ENCODE measurements at places on chromosomes 13 and 19. TPM values are rescaled to one million over a fixed set of nuclear protein-coding genes. Genes with fewer than 3 reads are reported as not detected.

Gene ZNF560
- not detected for total RNA-seq

- H3K4me1 ChIP-seq, result peaks cover 4% of the 10 kb centered on the region
- H3K36me3 ChIP-seq, result no peaks in the 10 kb centered on the region
- H3K27ac ChIP-seq, result no peak overlapping the region
- H3K4me3 ChIP-seq, result no peak overlapping the region
- no peaks in the 10 kb centered on the region for H3K27me3 ChIP-seq
- DNase-seq, result no peak
These were observed 92.7 kb downstream of the AKAP11 start for GRCh38 chr13:42364613-42365000.

GRCh38 chr13:73189362-73189761 lies 130.6 kb downstream of the KLF5 start:
- H3K36me3 ChIP-seq, result peaks cover 7% of the 10 kb centered on the region
- H3K4me3 ChIP-seq, result no peak overlapping the region
- no peaks in the 10 kb centered on the region for H3K27me3 ChIP-seq
- H3K27ac ChIP-seq, result no peak overlapping the region
- no peak for DNase-seq

- H3K4me1 ChIP-seq, result no peaks in the 10 kb centered on the region
- H3K4me3 ChIP-seq, result no peak overlapping the region
- no peak overlapping the region for H3K27ac ChIP-seq
- no peak for DNase-seq
- H3K36me3 ChIP-seq, result peaks cover 48% of the 10 kb centered on the region
These were observed 142.4 kb downstream of the MYCBP2 start for GRCh38 chr13:77184455-77184854.

Gene MIA
- 1.7 TPM for total RNA-seq

GRCh38 chr19:47863514-47863936 lies 4.5 kb downstream of the TPRX2 start:
- H3K27ac ChIP-seq, result peak overlapping the region; percentile 52
- H3K4me1 ChIP-seq, result peaks cover 6% of the 10 kb centered on the region
- peak overlapping the region; percentile 10 for H3K4me3 ChIP-seq
- H3K27me3 ChIP-seq, result peaks cover 3% of the 10 kb centered on the region
- DNase-seq, result peak; percentile 95

DNA sequence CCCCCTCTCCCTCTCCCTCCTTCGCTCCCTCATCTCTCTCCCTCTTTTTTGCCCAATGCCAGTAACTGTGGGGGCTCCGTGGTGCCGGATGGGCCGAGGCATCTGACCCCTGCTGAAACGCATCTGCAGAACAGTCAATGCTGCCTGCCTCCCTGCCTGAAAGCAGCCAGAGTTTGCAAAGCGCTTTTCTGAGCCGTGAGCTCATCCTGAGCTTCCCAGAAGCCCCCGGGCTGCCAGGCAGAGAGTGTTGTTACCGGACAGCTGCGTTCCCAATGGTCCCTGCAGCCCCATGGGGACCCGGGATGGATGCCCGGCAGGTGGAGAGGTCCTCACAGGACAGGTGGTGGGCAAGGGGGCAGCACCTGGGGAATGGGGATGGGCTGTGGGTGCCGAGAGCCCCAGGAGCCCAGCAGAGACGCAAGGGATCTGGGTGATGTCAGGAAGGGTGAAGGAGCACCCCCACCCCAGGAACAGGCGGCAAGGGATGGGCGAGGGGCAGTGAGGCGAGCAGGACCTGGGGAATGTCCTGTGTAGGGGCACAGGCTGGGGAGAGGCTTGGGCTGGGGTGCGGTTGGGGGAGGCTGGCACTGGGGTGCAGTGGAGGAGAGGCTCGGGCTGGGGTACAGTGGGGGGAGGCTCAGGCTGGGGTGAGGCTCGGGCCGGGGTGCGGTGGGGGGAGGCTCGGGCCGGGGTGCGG lies 33.0 kb downstream of the GPX4 start:
- DNase-seq, result no peak
- no peaks in the 10 kb centered on the region for H3K4me1 ChIP-seq
- H3K36me3 ChIP-seq, result peaks cover 8% of the 10 kb centered on the region
- peak overlapping the region; percentile 44 for H3K27ac ChIP-seq

GRCh38 chr19:38917921-38918491 lies 6.0 kb upstream of the CCER2 start:
- DNase-seq, result no peak
- no peaks in the 10 kb centered on the region for H3K27me3 ChIP-seq
- peaks cover 3% of the 10 kb centered on the region for H3K4me1 ChIP-seq
- H3K4me3 ChIP-seq, result no peak overlapping the region
- H3K36me3 ChIP-seq, result peaks cover 10% of the 10 kb centered on the region

GRCh38 chr13:91652404-91653301 lies 254.2 kb downstream of the GPC5 start:
- no peak overlapping the region for H3K27ac ChIP-seq
- H3K4me1 ChIP-seq, result no peaks in the 10 kb centered on the region
- no peak overlapping the region for H3K4me3 ChIP-seq
- H3K36me3 ChIP-seq, result no peaks in the 10 kb centered on the region

Gene NXNL1
- not detected for total RNA-seq

GRCh38 chr13:98706446-98707110 lies 45.9 kb downstream of the SLC15A1 start:
- no peak overlapping the region for H3K4me3 ChIP-seq
- H3K4me1 ChIP-seq, result no peaks in the 10 kb centered on the region
- no peaks in the 10 kb centered on the region for H3K36me3 ChIP-seq
- DNase-seq, result no peak
- peaks cover 3% of the 10 kb centered on the region for H3K27me3 ChIP-seq

GRCh38 chr19:4609878-4610511 lies 29.3 kb upstream of the TNFAIP8L1 start:
- no peak overlapping the region for H3K4me3 ChIP-seq
- H3K27me3 ChIP-seq, result peaks cover 17% of the 10 kb centered on the region
- H3K4me1 ChIP-seq, result no peaks in the 10 kb centered on the region
- H3K36me3 ChIP-seq, result no peaks in the 10 kb centered on the region
- H3K27ac ChIP-seq, result no peak overlapping the region

GRCh38 chr13:49812812-49813211 lies 20.3 kb upstream of the KPNA3 start:
- H3K27ac ChIP-seq, result no peak overlapping the region
- H3K4me3 ChIP-seq, result no peak overlapping the region

Gene PTPRS
- total RNA-seq, result 73.3 TPM

GRCh38 chr19:17855280-17856152 lies 4.2 kb upstream of the RPL18A start:
- DNase-seq, result peak; percentile 89
- peaks cover 6% of the 10 kb centered on the region for H3K27me3 ChIP-seq
- peaks cover 15% of the 10 kb centered on the region for H3K4me1 ChIP-seq
- peak overlapping the region; percentile 55 for H3K27ac ChIP-seq
- peaks cover 10% of the 10 kb centered on the region for H3K36me3 ChIP-seq

- no peak overlapping the region for H3K27ac ChIP-seq
- H3K4me3 ChIP-seq, result no peak overlapping the region
- peaks cover 22% of the 10 kb centered on the region for H3K4me1 ChIP-seq
These were observed 251.5 kb upstream of the STARD13 start for GRCh38 chr13:33537026-33537425.

DNA sequence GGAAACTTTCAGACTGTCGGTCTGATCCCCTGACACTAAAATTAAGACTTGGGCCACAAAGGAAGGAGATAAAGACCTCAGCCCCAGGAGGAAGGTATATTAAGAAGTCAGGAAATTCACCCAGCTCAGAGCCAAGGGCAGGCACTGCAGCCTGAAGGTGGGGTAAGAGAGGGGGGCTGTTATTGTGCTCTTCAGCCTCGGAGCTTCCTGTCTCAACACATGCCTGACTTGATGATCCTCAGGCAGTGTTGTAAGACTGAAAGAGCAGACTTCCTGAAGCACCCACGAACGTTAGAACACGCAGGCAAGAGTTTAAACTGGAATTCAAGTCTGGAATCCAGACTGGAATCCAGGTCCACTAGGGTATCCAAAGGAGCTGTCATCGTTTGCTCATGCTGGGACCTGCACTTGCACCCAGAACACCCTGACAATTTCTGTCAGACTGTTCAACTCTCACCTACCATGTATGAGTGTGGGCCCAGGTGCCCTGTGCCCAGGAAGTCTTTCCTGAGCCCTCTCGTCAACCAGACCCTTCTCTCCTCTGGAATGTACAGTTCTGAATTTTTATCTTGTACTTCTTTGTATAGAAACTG lies 10.7 kb upstream of the FLT1 start:
- DNase-seq, result no peak
- H3K4me3 ChIP-seq, result no peak overlapping the region
- no peaks in the 10 kb centered on the region for H3K36me3 ChIP-seq
- H3K4me1 ChIP-seq, result no peaks in the 10 kb centered on the region

Gene CEACAM7
- 8.0 TPM for total RNA-seq

GRCh38 chr13:105365021-105365550 lies 1170.4 kb downstream of the EFNB2 start:
- H3K27ac ChIP-seq, result no peak overlapping the region
- peaks cover 14% of the 10 kb centered on the region for H3K4me1 ChIP-seq
- no peak for DNase-seq
- no peak overlapping the region for H3K4me3 ChIP-seq

DNA sequence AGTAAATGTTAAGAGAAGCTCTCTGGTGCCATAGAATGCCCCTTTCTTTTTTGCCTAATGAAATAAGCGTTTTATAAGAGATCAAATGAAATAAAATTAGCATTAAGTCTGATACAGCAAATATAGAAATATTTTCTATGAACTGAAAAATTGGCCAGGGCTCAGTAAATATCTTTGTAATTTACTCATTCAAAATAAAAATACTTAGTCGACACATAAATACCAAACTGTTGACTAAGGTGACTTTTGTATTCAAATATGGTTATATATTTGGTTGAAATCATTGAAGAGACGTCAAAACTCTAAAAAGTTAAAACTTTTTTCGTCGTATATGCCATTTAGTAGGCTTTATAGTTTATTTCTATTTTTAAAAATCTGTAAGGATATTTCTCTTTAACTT lies 25.6 kb downstream of the IPO5 start:
- no peak for DNase-seq
- no peaks in the 10 kb centered on the region for H3K27me3 ChIP-seq
- peaks cover 9% of the 10 kb centered on the region for H3K36me3 ChIP-seq
- H3K4me1 ChIP-seq, result peaks cover 36% of the 10 kb centered on the region
- peak overlapping the region; percentile 96 for H3K4me3 ChIP-seq
- no peak overlapping the region for H3K27ac ChIP-seq

DNA sequence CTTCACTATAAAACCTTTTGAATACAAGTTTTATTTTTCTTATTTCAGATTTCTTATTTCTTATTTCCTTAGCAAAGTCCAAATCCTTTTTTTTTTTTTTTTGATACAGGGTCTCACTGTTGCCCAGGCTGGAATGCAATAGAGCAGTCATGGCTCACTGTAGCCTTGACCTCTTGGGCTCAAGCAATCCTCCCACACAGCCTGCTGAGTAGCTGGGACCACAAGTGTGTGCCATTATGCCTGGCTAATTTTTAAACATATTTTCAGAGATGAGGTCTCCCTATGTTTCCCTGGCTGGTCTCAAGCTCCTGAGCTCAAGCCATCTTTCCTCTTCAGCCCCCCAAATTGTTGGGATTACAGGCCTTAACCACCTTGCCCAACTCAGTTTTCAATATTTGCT lies 334.3 kb downstream of the DLEU7 start:
- H3K27ac ChIP-seq, result no peak overlapping the region
- H3K4me1 ChIP-seq, result no peaks in the 10 kb centered on the region
- DNase-seq, result no peak
- no peaks in the 10 kb centered on the region for H3K27me3 ChIP-seq
- H3K36me3 ChIP-seq, result peaks cover 4% of the 10 kb centered on the region
- H3K4me3 ChIP-seq, result no peak overlapping the region

DNA sequence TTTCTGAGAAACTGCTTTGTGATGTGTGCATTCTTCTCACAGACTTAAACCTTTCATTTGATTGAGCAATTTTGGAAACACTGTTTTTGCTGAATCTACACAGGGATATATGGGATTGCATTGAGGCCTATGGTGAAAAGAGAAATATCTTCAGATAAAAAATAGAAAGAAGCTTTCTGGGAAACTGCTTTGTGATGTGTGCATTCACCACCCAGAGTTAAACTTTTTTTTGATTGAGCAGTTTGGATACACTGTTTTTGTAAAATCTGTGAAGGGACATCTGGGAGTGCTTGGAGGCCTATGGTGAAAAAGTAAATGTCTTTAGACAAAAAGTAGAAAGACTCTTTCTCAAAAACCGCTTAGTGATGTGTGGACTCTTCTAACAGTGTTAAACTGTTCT lies 1683.8 kb downstream of the UQCRFS1 start:
- H3K4me1 ChIP-seq, result no peaks in the 10 kb centered on the region
- H3K27ac ChIP-seq, result no peak overlapping the region
- DNase-seq, result no peak

Gene SUPT5H
- total RNA-seq, result 142 TPM

GRCh38 chr13:42272804-42273175 lies 838 bp downstream of the AKAP11 start:
- H3K27ac ChIP-seq, result peak overlapping the region; percentile 91
- DNase-seq, result no peak
- H3K4me1 ChIP-seq, result peaks cover 28% of the 10 kb centered on the region
- H3K27me3 ChIP-seq, result no peaks in the 10 kb centered on the region

DNA sequence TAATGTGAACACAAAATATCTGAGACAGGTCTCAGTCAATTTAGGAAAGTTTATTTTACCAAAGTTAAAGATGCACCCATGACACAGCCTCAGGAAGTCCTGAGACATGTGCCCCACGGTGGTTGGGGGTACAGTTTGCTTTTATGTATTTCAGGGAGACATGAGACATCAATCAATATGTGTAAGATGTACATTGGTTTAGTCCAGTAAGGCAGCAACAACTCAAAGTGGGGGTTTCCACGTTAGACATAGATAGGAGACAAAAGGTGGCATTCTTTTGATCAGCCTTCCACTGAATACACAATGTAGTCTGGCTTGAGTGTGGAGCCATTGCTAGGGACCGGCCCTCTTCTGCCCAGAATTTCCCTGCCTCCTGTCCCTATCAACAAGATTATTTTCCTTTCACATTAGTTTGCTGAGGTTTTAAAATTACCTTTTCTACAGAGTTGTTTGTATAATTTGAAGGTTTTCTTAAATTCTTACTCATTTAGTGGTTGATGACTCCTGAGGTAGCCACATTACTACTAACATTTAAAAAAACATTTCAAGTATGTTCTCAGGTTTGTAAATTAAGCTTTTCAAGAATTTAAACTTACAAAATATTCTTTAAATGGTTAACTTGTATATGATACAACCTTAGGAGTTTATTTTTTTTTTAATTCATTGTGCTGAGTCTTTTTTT lies 33.2 kb downstream of the RNASEH2B start:
- H3K36me3 ChIP-seq, result peaks cover 19% of the 10 kb centered on the region
- no peaks in the 10 kb centered on the region for H3K27me3 ChIP-seq
- DNase-seq, result no peak
- no peaks in the 10 kb centered on the region for H3K4me1 ChIP-seq
- no peak overlapping the region for H3K27ac ChIP-seq
- no peak overlapping the region for H3K4me3 ChIP-seq
